CD4-positive, alpha-beta T cell treated with Interleukin-1 beta for 1 hour (primary cell): ENCODE measurements at places on chromosomes 5 and 9.

GRCh38 chr9:75274781-75275180 is 186.5 kb downstream of the OSTF1 start:
- DNase-seq: no peak

DNA sequence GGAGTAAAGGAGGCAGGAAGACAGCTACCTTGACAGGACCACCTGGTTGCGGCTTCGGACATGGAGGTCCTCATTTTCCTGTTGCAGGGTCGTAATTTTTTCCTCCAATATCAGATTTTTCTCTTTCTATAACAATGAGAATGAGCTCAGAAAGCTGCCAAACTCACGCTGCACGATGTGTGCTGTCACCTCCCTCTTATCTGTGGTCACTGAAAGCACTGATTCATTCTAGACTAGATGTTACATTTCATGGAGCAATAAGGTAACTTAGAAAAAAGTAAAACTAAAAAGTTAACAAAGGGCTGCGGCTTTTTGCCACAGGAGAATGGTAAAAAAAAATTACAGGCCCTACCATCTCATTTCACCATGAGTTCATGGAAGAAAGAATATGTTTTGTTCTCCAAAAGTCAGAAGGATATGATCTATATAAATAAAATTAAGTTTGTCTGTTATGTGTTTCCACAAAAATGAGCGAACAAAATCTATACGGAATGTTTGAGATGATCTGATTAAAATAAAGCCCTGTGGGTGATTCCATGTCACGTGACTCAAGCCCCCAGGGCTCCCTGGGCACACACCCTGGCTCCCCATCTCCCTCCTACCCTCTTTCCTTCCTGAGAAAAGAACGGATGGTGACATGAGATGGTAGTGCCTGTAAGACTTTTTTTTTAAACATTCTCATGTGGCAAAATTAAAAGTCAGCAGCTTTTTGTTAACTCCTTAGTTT is 26.9 kb upstream of the ANXA6 start:
- DNase-seq: no peak

DNA sequence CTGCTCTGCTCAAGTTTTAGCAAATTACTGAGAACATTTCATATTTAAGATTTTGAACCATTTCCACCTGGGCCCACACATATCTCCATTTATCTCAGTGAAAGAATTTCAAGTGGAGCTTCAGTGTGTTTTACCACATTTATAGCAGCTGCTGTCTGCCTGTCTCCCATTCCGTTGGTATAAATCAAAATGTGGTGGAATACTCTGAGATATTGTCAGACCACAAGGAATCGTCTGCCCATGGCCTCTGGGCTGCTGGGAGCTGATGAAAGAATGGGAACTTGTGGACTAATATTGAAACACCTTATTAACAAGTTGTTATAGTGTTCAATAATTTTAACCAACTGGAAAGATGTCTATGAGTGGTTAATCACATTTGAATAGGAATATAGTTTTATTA is 33.3 kb downstream of the MAST4 start:
- DNase-seq: no peak

DNA sequence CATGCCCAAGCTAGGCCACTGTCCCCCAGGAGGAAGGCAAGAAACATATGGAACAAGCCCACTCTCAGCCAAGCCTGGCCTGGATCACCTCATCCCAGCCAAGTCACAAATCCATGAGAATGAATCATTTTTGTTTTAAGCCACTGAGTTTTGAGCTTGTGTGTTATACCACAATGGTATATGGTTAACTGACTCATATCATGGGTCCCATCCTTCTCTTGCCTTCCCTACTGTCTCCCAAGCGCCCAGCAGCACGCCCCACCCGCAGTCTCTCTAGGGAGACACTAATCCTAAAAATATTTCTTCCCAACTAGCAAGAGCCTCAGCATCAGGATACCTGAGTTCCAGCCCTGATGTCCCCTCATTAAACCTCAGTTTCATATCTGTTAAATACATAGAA is 248.1 kb downstream of the CDK5RAP2 start:
- no peak for DNase-seq
